ENCODE measurements at places on chromosomes 7 and 10. TPM values are rescaled to one million over a fixed set of nuclear protein-coding genes. Genes with fewer than 3 reads are reported as not detected.

The COL17A1 gene
- total RNA-seq: 0.26 TPM

The LHFPL3 gene
- total RNA-seq: not detected

The CRHR2 gene
- total RNA-seq: 0.47 TPM

The OPALIN gene
- not detected for total RNA-seq

The TMEM229A gene
- 0.59 TPM for total RNA-seq

The RPEL1 gene
- not detected for total RNA-seq

The ITGB1 gene
- total RNA-seq: 454 TPM

The LRMDA gene
- 19.1 TPM for total RNA-seq

The HOGA1 gene
- 25.6 TPM for total RNA-seq

The STAG3 gene
- not detected for total RNA-seq

The PRTFDC1 gene
- 4.0 TPM for total RNA-seq

The ADGRA1 gene
- 0.11 TPM for total RNA-seq

The HMX2 gene
- not detected for total RNA-seq

The ELMO1 gene
- total RNA-seq: 24.4 TPM

The PFKP gene
- 119 TPM for total RNA-seq

The HOXA5 gene
- 0.96 TPM for total RNA-seq

The TASOR2 gene
- 41.7 TPM for total RNA-seq

The NOD1 gene
- 11.2 TPM for total RNA-seq

The CADPS2 gene
- 19.9 TPM for total RNA-seq

The TMEM196 gene
- not detected for total RNA-seq

The KLHDC10 gene
- 16.7 TPM for total RNA-seq

The EPHA1 gene
- not detected for total RNA-seq

The SSC4D gene
- total RNA-seq: 0.37 TPM

The KCNMA1 gene
- 2.3 TPM for total RNA-seq

The MAT1A gene
- not detected for total RNA-seq

The CYP2C19 gene
- total RNA-seq: not detected

The TPST1 gene
- total RNA-seq: 9.3 TPM

The PPP1R9A gene
- 23.3 TPM for total RNA-seq
